ENCODE measurements at places on chromosomes 7 and 10.

DNA sequence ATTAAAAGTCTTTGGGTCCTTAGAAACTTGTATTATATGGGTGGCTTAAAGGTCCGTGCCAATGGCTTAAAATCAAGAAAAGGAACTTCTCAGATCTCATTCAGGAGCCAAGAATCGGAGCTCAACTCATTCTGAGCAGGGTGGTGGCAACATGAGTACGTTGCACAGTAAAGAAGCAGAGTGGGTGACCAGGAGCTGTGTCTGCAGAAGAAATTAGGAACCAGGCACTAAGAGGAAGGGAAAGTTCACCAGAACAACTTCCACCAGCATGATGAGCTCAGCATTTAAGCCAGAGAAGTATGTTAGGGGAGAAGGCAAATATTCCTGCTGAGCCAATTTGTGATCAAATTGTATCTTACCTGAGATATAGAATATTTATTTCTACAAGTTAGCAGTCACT lies 236.0 kb upstream of the NRP1 start:
- no peak for DNase-seq

GRCh38 chr10:17021656-17022465 lies 107.8 kb downstream of the CUBN start:
- DNase-seq = no peak

DNA sequence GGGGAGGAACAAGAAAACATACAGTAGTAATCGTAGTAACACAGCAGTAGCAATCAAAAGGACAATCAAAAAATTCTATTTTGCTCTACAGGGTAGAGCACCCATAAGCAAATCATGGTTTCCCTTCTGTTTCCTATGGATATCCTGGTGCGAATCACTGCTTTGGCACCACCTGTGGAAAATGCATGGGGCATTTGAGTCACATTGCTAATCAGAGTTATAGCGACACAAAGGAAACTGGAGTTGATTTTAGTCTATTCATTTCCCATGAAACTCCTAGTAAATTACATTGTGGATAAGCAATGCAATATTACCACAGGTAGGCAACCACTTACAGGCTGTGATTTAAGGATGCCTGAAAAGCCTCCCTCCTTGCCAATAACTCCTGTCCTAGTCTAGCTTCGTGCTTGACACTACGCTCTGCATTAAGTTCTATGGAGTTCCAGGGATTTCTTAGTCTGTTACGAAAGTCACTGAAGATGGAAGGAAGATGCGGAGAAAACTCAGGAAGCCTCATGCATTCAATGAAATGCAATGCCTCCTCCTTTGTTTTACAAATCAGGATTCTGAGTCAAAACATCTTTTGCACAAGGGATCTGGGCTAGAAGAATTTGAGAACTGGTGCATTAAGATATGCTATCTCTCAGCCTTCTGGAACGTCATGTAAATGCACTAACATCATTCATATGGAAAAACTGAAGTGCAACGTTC lies 188.4 kb downstream of the DGKI start:
- DNase-seq = no peak

GRCh38 chr7:27203365-27203953 lies 3.6 kb upstream of the HOXA13 start:
- DNase-seq = no peak

- DNase-seq = peak; percentile 55
Observed at GRCh38 chr7:16989811-16990413, 108.1 kb upstream of the AGR3 start.

DNA sequence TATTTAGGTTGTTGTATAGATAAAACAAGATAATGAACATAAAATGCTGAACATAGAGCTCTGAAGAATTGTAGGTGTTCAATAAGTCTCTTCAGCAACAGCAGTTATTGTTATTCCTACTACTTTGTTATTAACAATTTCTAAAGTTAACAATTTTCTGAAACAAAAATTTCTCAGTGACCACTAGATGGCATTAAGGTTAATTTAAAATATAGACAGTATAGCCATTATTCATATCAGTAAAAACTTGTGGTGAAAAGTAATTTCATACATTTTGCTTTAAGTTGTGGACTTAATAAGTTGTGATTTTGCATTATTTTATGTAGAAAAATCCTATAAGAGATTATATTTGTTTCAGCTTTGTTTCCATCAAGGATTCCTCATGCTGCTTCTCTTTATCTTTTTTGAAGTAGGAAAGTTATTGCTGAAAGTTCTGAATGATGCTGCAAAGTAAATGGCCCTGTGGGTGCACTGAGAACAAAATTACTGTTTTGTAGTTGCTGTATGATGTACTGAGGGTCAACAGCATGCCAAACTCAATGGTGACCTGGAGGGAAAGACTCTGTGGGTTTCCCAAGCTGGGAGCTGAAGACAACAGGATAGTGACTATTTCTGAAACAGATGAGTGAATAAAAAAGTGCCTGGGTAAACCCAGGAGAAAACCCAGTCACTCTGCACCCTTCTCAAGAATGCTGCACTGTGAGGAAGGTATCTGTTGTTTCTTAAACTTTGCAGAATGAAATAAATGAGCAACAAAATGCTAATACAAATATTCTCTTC lies 253.6 kb downstream of the KIF20B start:
- no peak for DNase-seq

DNA sequence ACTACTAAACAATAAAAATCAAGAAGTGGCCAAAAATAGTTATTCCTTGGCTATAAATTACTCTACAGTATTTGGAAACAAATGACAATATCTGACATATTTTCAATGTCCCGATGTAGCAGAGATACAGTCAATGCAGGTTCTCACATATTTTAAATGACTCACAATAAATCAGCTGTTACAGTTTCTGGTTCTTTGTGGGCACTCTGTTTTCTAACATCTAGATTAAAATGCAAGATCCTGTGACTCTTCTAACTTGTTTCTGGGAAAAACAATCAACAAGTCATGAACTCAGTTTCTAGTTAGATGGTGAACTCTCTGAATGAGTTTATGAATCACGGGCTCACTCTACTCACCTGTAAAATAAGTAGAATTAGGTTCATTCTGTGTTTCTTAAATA lies 849.6 kb upstream of the MBL2 start:
- no peak for DNase-seq

DNA sequence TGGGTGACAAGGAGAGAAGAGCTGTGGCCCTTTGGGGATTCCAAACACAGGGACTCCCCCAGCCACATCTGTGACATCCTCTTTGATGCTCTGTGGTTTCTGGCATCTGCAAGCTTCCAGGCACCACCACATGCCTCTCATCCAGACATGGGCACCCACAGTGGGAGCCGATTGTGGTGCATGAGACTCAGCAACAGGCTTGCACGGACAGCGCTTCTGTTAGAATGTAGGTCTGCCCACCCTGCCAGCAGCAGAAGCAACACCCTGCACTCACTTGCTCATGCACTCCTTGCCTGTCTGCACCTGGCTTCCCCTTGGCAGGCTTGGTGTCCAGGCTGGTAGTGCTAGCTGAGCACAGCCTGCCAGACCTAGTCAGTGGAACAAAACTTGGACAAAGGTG lies 735.0 kb upstream of the ZWINT start:
- DNase-seq = no peak

DNA sequence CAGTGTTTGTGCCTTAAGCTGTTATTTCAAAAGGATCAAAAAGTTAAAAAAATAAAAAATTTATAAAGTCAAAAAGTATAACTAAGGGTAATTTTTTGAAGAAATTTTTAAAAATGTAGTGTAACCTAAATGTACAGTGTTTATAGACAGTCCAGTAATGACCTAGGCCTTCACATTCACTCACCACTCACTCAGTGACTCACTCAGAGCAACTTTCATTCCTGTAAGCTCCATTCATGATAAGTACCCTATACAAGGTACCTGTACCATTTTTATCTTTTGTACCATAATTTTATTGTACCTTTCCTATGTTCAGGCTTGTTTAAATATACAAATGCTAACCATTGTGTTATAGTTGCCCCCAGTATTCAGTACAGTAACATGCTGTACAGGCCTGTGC lies 21.5 kb downstream of the DNAJC9 start:
- DNase-seq = no peak

DNA sequence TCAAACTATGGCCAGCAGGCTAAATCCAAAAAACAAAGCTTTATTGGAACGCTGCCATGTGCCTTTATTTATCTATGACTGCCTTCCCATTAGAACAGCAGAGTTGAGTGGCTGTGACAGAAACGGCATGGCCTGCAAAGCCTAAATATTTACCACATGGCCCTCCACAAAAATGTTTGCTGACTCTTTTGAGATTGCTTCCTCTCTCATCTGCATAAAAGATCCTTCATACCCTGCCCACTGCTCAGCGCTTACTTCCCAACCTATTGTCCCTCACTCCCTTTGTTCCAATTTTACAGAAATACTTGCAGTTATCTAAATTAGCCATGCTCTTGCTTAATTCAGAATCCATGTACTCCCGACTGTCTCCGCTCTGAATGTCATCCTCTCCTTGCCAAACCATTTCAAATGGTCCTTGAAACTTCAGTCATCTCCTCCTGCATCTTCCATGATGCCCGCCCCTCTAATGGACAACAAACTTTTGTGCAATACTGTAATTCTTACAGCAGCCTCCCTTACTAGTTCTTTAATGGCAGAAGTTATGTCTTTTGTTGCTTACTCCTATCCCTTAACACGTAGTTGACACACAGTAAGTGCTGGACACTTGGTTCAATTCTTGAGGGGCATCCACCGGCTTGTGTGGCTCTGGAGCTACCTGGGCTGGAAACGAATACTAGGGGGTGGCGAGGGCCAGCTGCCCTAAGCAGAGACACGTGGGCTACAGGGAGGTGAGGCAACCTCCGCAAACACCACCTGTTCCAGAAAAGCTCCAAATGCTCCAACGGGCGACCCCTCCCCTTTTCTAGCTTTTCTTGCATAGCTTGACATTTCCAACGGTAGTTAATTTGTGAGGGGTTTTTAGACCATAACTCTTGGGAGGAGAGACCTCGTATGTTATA lies 832 bp downstream of the XRCC2 start:
- DNase-seq = peak; percentile 4

GRCh38 chr10:19767876-19768275 lies 48.4 kb upstream of the PLXDC2 start:
- DNase-seq = no peak

DNA sequence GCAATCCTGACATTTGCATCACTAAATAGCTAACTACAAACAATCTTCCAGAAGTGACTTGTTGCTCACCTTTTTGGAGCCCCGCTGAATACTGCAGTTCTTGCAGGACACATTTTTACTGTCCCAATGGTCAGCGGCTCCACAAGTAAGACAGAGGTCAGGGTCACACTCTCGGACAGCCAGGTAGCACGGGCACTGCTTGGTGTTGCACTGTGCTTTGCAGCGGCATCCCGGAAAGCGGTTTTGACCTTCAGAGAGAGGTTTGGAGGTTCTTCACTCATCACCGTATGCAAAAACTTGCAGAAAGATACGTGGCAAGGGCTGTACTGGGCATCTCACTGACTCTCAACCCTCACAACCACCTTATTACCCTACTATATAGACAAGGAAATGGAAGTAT lies 70.2 kb downstream of the EZH2 start:
- DNase-seq = no peak

DNA sequence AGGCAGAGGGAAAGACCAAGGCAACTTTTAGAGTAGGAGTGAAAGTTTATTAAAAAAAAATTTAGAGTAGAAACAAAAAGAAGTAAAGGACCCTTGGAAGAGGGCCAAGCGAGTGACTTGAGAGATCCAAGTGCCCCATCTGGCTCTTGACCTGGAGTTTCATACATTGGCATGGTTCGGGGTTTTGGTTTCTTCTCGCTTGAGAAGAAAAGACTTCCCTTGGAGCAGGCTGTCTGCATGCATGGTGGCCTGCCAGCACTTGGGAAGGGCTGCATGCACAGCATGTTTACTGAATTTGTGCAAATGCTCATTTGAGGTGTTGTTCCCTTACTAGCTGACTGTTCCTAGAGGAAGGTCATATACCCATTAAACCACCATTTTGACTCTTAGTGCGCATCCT lies 8.8 kb upstream of the ADO start:
- DNase-seq = no peak

DNA sequence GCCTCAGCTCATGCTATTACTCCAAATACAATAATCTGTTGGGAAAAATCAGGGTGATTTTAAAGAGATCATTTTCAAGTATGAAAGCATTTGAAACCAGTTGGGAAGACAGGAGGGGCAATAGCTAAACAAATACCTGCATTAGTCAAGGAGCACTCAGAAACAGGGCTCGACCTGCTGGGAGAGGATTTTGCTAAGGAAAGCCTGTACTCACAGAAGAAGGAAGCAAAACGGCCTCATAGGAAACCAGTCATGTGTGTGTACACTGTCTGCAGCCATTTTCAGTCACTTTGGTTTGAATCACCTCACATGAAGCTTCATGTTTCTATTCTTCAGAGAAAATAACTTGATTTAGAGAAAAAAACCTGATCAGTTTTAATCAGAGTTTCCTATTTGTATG lies 38.6 kb downstream of the FZD1 start:
- no peak for DNase-seq

Measured in fibroblast of skin of abdomen (primary cell).